Activated effector memory CD4-positive, alpha-beta T cell treated with anti-CD3 and anti-CD28 coated beads, Interleukin-2, amount 50 U/mL, for 16 hours (primary cell): ENCODE measurements at places on chromosomes 3 and 15.

- DNase-seq = no peak
These were observed 425 bp upstream of the FYTTD1 start for GRCh38 chr3:197749315-197749600.

DNA sequence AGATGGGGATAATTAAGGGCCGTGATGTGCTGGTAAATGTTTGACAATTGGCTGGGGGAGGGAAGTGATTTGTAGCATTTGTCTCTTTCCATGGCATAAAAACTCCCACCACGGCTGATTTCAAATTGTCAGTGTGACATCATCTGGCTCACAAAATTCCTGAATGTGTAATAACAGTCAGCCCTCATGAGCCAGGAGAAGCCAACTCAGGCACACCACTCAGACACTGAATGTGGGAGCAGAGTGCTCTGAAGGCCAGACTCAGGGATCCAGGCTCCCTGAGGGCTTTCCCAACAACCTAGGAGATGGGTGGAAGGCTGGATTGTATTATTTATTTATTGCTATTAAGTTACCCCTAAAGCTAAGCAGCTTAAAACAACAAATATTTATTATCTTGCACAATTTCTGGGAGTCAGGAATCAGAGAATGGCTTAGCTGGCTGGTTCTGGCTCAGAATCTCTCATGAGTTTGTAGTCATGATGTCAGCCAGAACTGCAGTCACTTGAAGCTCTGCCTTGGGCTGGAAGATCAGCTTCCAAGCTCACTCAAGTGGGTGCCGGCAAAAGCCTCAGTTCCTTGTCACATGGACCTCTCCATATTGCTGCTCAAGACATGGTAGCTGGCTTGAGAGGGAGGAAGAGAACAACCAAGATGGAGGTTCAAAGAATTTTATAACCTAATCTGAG, 6.5 kb upstream of the CPEB1 start:
- no peak for DNase-seq

DNA sequence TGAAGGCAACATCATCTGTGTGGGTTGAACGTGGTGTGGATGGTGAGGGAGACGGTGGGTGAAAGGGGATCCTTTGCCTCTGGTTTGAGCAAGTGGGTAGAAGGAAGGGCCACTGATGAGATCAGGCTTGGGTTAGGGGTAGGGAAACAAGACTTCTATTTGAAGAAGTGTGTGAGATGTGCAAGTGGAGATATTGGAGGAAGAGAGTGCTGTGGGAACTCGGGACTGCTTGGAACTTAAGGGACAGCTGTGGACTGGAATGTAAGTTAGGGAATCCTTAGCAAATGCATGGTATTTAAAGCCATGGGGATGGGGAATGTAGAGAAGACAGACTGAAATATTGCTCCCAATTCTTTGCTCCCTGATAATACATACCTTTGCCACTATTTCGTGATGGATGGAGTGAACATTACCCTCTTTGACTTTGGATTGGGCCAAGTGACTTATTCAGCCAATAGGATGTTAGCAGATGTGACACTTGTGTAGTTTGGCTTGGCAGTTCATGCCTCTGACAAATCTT, 30.2 kb upstream of the AMOTL2 start:
- DNase-seq = no peak

- DNase-seq = no peak
These were observed 28.8 kb downstream of the GOLGA6A start for GRCh38 chr15:74053517-74053916.

DNA sequence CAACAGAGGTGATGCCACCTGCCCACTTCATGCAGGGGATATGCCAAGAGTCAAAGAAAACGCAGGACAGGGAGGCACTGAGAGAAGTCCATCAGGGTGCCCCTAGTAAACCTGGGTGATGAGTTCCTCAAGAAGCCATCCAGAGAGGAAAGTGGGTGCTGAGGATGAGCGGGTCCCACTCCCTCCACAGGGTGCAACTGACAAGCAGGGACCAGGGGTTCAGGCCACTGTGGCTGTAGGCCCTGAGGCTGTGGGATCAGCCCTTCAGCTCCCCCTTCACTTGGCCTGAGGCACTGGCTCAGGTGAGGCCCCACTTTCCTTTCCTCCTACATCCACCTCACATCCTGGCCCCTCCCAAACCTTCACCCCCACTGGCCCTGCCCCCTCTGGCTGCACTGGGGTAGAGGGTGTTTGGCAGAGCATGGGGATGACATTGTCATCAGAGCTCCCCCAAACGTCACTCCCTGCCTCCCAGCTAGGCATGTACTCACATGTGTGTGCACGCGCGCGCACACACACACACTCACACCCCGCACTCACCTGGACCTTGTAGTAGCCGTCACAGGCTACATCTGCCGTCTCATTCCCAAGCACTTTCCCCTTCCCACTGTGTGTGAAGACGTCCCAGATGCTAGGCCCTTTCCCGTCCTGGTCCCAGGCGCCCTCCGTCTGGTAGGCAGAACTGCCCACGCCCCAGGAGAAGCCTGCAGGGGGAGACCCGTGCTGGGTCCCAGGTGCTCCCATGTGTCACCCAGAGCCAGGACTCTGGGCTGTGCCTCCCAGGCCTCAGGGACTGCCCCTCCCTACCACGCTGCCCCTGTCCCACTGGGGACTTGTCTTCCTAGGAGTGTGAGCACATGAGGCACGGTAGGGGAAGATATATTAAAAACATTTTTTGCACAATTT, 1.4 kb downstream of the LCTL start:
- DNase-seq = no peak

GRCh38 chr15:58966698-58967097, 20.8 kb upstream of the RNF111 start:
- DNase-seq = no peak

- DNase-seq = no peak
These were observed 116.9 kb upstream of the LRRFIP2 start for GRCh38 chr3:37291275-37291700.

DNA sequence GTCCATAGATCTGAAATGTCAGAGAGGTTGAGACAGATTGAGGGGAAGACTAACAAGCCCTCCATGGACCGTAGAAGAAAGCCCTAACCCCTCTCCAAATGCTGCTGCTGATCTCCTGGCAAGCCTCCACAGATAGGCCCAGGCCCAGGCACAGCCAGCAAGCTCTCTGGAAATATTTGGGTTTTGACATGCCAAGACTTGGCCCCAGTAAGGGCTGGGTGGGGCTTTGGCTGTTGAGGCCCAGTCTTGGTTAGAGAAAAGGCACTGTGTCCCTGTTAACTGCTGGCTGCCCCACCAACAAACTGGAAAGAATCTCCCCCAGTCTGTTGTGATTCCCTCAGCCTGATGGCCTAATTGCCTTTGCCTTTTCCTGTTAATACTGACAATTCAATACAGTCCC, 208.8 kb upstream of the CTDSPL start:
- no peak for DNase-seq

- no peak for DNase-seq
These were observed 13.4 kb downstream of the IL12A start for GRCh38 chr3:160001850-160002623.

DNA sequence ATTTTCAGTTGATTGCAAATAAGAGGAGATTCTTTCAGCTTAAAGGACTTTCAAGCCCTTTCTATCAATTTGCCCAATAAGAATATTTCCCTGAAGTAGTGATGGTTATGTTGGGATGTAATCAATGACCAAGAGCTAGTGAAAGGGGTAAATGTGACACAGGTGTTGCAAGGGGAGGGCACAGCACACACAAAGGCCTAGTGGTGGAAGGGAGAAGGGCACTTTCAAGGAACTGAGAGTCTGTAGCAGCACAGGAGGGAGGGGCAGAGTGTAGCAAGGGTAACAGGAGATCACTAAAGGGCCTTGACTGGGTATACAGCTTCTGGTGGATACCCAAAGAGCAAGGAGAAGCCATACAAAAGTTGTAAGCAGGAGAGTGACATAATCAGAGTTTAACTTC, 217.8 kb upstream of the ARHGEF26 start:
- no peak for DNase-seq

DNA sequence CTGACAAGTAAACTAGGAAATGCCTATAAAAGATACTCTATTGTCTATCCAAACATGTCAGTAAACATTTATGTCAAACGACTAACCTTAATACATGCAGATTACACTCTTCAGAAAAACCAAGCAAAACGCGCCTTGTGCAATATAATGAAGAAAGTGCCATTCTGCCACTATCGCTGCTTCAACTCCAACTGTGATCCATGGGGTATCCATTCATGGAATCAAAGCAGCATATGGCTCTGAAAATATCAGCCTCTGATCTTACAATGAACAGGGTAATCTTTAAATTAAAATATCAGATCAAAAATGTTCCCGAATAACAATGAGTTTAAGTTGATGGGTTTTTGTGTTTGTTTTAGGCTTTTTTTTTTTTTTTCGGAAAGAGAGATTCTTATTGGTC, 105.5 kb upstream of the SETMAR start:
- no peak for DNase-seq

GRCh38 chr15:100763835-100764750, 115.5 kb upstream of the ALDH1A3 start:
- peak; percentile 42 for DNase-seq

- no peak for DNase-seq
These were observed 96.7 kb downstream of the DHX30 start for GRCh38 chr3:47899495-47900108.

DNA sequence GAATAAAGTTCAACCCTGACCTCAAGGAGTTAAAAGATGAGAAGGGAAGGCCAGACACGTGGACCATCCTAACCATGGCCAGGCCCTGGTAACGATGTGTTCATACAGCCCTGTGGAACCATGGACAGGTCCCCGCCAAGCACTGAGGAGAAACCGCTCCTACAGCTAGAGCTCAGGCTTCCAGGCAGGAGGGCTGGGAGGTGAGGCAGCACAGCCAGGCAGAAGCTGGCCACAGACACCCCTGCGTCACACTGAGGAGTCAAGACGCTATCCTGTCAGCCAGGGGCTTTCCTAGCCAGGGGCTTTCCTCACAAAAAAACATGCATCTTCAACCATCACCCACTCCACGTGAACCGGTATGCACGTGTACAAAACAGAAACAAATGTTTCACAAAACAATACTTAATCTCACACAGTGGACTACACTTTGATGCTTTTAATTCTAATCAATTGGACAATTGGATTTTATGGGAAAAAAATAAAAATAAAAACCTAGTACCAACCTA, 73.2 kb downstream of the TBC1D2B start:
- DNase-seq = no peak

DNA sequence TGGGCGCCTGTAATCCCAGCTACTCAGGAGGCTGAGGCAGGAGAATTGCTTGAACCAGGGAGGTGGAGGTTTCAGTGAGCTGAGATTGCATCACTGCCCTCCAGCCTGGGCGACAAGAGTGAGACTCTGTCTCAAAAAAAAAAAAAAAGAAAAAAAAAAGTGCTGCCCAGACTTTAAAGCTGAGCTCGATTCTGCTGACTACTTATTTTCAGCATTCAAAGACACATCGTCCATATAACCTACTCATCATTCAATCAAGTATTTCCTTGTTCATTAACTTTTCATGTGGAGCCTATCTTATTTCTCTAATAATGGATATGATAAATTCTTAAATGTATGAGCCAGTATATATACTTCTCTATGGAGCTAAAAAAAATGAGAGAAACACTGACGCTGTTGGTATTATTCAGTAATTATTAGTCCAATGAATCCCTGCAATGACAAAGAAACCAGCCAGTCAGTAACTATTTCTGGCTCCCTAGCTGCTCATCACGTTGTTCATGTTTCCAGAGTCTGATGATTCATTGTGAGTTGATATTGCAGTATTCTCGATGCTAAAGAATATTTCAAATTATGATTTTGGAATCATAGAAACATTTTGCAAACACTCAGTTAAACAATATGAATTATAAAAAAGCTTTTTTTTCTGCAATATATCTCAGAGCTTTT, 111.9 kb downstream of the RAP2B start:
- no peak for DNase-seq

DNA sequence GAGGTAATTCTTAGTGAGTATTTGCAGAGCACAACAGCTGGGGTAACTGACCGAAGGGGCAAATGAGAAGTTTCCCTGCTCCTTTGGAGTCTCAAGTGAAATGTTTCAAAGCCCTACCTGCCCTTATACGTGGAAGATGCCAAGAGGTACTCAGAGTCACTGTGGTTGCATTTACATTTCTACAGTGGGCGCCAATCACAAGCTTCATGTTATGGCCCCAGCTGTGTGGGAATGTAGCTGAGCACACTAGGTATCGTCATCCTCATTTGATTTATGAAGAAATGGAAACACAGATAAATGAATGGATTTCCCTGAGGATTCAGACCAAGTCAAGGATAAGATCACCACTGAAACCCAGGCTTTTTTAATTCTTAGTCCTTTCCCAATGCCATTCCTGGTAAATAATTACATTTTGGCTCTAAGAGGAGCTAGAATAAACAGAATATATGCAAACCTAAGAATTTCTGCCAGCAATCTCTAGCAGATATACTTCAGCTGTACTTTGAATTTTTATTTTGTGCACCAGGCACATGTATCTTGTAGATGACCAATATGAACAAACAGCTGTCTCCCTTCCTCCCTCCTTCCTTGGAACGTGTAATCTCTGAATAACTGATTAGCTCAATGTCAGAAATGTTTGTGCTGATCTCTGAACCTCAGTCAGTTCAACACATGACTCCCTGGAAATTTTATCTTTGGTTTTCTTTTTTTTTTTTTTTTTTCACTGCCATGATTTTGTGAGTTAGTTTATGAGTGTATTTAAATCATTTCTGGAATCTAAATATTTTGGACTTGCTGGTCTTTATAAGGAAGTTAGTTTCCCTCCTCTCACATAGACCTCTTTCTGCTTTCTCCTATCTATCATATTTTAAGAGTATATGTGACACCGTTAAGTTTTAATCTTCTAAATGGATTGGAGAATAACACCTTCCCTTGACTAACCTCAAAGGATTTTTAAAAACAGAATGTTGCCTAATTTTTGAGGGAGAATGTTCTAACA, 69.2 kb downstream of the MAP2K5 start:
- no peak for DNase-seq

DNA sequence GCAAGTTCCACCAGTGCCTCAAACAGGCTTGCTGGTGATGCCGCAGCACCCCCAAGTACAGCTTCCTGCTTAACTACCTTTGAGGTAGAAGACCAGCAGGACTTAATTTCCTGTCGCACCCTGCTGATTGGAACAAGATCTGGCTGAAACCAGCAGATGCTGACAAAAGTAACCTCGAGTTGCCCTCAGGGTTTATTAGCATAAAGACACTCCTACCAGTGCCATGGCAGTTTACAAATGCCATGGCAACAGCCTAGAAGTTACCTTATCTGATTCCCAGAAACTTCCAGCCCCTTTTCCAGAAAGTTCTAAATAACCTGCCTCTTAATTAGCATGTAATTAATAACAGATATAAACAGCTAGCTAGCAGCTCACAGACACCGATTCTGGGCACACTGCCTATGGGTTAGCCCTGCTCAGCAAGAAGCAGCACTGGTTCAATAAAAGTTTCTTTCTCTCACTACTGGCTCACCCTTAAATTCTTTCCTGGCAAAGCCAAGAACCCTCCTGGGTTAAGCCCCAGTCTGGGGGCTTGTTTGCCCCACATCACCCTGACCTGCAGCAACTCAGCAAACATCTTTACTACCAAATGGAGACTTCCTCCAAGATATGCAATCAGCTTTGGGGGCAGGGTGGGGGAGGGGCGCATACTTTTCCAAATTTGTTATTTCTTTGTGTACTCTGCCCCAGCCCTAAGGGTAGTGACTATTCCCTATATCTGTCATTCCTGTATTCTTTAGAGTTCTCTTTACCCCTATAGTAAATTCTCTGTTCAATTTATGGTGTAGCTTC, 54.2 kb downstream of the MAP4 start:
- DNase-seq = peak; percentile 72
